ENCODE measurements at places on chromosomes 2 and 18.

DNA sequence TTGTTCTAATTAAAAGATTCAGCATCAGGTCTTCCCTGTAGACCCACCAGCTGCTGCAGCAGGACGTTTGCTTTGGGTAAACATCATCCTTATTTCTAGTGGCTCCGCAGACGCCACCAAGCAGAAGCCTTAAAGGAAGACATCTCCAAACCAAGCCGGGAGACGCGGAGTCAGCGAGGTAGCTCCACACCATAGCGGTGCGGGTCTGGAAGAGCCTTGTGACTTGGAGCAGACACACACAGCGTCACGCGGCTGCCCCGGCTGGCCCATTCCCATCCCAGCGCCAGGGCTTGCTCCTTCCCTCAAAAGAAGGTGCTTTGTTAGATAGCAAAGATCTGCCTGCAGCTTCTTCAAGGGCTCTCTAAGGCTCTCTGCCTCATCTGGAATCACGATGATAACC is 236.5 kb downstream of the GBX2 start:
- no peak for DNase-seq

DNA sequence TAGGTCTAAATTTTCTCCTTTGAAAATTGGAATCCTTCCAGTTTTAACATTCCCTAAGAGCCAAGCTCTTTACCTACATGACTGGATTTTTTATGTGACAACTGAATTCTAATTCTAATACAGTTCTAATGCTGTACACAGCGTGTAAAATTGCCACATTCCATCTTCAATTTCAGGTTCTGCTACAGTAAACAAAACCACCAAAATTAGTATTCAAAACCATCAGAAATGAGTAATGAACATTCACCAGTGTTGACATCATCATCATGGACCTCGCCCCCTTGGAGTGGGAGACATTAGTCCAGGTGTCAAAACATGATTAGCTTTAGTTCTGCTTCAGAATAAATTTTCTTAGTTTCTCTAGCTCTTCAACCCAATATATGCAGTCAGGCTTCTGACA is 133.6 kb downstream of the MBD2 start:
- DNase-seq: no peak

DNA sequence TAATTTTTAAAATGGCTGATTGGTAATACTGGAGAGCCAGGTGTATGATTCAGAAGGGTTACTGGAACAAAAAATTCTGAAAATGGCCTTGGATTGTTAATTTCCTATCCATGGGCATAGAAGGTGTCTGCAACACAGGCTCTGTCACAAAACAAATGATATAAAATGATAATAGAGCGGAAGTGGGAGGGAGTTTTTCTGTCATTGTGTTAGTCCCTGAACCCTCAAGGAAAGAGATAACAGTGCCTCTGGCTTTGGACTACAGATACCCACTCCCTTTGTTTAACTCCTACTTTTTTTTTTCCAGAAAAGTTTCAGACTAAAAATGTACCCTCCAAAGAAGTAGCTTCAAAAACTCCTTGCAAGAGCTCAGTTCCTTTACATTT is 28.0 kb upstream of the YES1 start:
- no peak for DNase-seq

GRCh38 chr2:238969857-238970256 is 122.0 kb downstream of the TWIST2 start:
- no peak for DNase-seq

DNA sequence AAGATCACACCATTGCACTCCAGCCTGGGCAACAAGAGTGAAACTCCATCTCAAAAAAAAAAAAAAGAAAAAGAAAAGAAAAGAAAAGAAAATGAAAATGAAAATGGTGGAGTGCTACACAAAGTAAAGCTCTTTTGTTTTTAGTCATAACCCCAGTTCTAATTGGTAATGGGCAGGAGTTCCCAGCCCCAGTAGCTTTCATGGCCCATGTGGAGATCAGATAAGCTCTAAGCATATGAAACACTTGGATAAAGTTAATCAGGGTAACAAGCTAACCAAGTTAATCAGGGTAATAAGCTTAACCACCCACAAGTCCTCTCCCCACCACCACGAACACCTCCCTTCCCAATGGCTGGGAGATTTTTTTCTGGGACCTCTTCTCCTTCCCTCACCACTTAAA is 240.8 kb downstream of the BCL11A start:
- no peak for DNase-seq

DNA sequence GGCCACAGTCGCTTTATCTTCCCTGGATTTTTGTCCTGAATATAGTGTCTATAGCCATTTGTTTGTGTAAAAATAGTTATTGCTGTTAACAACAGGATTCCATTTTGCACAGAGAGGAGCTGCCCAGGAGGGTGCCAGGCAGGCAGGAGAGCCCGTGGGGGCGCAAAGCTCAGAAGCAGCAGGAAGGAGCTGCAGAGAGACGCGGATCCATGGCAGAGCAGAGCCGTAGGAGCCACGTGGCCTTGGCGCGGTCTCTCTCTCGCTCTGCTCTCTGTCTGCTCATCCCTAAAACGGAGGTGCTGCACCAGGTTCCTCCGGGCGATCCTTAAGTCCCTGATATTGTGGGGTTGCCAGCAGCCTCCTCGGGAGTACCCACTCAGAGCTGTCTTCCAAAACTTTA is 185.3 kb upstream of the MYT1L start:
- no peak for DNase-seq

- DNase-seq: peak; percentile 26
These were observed 1.4 kb downstream of the ASB3 start for GRCh38 chr2:53785366-53785765.

DNA sequence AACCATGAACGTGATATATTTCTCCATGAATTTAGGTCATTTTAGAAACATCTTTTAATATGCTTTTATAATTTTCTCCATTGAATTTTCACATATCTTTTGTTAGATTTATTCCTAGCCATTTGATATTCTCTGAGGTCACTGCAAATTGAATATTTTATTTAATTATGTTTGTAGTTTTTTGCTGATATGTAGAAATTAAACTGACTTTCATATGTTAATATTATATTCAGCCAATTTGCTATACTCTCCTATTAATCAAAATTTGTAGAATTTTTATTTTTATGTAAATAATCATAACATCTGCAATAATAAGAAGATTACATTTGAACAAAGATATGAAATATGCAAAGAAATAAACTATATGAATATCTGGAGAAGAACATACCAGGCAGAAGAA is 46.9 kb downstream of the RMDN2 start:
- DNase-seq: no peak

DNA sequence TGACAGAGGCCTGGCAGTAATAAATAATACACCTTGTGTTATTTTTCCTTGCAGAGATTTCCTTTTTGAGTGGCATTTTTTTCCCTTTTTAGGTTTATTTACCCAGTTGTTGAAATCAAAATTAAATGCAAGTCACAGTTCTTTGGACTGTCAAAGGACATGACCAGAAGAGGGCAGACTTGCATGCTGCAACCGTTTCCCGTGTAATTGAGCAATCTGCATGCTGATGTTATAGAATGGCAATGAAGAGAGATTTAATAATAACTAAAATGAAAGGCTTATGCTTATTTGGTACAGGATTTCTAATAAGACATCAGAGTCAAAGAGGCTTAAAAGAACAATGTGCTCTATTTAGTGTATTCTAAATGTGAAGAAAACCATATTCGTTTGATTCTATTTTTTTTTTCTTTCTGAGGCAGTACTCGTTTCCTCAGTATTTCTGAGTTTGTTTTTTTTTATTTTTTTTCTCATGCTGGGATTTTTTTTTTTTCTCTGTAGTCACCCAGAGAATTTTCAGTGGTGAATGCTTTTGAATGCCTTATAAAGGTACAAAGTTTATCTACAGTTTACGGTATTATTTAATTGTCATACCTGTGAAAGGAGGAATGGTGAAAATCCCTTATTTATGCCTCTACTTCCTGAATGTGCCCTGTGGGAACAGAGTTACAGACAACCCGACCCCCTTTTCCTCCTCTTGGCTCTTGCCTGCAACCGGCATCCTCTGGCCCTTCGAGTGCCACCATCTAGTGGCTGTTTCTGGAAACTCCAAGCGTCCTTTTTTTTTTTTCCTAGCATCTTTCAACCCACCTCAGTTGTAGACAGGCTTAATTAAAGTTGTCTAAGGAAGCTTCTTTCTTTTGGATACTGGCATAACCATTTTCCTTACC is 368.5 kb downstream of the LRRTM1 start:
- peak; percentile 70 for DNase-seq
